Stimulated activated CD4-positive, alpha-beta T cell treated with anti-CD3 and anti-CD28 coated beads, Interleukin-12 subunit alpha, Interleukin-12 subunit beta, amount 100 ng/mL, for 48 hours (primary cell): ENCODE measurements at places on chromosomes 7 and 10.

GRCh38 chr10:31346953-31347352, 27.9 kb downstream of the ZEB1 start:
- no peak for DNase-seq

DNA sequence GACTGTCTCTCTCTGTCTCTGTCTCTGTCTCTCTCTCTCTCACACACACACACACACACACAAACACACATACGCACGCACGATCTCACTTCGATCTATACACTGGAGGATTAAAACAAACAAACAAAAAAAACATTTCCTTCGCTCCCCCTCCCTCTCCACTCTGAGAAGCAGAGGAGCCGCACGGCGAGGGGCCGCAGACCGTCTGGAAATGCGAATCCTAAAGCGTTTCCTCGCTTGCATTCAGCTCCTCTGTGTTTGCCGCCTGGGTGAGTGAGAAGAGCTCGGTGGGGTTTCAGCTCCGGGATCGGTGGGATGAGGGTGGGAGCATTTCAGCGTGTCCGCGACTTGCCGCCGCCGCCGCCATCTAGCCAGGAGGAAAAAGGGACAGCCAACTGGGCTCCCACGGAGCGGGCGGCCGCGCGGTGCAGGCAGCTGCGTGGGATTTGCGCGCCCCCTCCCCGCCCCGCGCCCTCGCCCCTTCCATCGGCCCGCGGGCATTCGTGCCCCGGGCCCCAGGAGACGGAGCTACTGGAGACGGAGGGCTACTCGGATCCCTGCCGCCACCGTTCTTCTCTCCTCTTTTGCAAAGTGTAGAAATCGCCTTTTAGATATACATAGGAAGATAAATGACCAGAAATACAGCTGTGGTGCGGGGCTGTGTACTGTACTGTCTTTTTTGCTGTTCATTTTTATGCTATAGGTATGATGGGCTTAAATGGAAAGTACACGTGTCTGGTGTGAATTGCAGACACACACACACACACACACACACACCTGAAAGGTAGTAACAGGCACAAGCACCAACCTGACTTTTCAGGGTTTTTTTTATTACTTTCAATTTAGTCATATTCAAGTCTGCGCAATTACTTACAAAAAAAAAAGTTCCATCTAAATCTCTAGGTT, 581 bp downstream of the PTPRZ1 start:
- no peak for DNase-seq

- DNase-seq = no peak
These were observed 72.5 kb upstream of the ANKRD1 start for GRCh38 chr10:90993340-90993739.

- DNase-seq = no peak
These were observed 59.0 kb downstream of the EGFR start for GRCh38 chr7:55077561-55078410.

DNA sequence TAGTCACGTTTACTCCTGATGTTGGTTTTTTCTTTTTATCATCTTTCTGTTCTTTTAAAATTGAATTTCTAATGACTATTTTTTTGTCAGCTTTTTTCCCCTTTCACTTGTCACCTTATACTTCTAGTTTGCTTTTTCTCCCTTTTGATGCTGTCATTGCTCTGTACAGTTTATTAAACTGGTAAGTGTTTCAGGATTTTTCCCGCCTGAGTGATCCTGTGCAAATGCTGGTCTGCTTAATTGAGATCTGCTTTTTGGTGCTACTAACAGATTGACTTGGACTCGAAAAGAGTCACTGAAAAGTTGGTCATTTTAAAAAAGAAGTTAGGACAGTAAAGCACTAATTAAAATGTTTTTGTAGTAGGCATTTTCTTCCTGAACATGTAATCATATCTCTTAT, 95.2 kb downstream of the PHTF2 start:
- DNase-seq = no peak

DNA sequence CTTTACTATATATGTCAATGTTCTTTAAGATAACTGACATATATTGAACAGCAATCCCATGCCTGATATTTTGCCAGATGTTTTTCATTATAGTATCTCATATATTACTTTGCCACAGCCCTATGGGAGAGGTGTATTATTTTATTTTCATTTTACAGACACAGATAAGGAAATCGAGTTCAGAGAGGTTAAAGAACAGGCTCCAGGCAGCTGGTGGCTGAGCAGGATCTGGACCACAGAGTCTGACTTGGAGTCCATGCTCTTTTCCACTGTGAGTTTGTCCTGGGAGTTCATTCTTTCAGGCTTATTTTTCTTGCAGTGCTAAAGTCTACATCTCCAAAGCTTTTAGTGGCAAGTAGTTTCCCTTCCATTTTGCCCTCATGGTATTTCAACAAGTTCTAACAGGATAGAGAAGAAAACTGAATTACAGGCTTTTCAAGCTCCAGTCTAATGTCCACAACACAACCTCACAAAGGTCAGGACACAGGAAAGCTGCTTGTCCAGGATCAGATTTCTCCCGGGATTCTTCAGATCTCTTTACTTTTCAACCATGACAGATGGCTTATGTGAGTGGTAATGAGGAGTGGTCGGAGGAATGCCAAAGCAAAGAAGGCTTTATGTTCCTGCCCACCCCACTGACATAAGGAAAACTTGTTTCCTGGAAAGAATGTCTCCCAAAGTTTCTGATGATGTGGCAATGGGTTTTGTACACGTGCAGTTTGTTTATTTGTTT, 13.1 kb upstream of the SLC35B4 start:
- no peak for DNase-seq

DNA sequence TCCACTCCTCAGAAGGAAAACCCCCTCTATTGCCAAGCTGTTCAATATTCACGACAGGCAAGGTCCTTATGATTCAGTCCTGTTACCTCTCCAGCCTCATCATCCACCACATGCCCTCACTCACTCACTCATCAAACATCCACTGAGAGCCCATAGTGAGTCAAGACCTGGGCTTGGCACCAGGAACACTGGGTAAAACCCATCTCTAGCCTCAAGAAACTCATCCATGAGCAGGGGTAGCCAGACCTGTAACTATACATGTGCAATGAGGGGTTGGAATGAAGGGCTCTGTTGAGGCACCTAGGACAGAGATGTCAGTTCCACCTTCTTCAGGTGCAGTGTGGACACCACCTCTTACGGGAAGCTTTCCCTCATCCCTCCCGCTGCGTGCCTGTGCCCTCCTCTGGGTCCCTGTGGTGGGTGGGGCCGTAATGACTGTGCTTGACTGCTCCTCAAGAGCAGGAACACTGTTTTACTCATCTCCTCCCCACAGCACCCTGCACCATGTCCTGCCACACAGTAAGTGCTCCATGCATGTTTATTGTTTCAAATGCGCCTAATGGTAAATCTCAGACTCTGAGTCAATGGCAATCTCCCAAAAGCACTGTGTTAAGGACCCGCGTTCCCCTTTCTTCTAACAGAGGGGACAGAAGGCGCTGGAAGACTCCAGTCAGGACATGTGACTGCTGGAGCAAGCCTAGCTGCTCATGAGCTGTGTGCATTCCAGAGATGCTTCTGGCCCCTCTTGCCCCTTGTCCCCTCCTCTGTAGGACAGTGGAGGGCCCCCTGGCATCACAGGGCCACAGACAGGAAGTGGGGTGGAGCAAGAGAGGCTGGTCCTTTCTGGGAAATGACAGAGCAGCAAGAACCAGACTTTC, 95.4 kb downstream of the HIPK2 start:
- peak; percentile 38 for DNase-seq

GRCh38 chr10:127343821-127344220, 147.4 kb upstream of the INSYN2A start:
- DNase-seq = no peak

DNA sequence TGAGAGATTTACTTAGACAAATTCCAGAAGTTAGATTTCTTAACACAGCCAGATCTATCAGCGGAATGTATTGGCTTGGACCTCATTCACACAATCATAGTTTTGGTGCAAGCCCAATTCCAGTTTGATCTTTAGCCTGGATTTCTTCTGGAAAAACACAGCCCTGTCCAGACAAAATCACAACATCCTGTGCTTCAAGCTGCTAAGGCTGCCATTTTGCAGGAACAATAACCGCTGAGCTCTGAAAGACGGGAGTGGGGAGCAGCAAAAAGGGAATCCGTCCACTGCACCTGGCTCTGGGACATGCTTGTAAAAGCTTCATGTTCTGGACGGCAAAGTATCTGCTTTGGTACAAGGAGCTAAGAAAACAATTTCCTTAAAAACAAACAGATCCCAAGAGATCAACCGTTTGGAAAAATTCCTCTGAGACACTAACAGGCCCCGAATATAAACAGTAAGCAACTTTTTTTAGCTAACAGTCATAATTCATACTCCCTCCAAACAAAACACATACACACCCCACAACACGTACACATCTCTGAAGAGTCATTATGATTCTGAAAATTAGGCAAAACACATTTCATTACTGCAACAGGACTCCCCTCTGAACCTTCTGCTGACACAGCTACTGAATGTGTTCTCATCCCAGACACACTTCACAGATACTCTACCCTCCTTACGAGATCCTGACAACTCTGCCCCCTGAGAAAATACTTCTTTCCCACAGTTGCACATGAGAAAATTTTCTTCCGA, 32.4 kb downstream of the ITIH5 start:
- DNase-seq = no peak

DNA sequence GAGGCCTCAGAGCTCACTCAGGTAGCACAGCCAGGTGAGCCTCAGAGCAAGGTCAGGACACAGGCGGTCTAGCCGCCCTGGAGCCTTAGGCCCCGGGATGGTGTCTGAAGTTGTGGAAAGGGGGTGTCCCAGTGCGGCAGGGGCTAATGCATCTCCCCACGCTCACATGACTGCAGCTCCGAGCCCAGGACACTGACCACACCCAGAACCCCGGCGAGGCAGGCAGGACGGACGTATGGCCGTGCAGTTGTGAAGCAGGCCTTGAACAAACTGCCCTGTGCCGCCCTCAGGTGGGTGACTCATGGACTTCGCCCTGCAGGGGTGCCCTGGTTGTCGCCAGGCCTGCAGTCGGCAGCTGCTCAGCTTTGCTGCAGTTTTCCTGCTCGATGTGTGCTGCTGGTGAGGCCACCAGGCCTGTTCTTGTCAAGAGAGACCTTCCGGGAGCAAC, 5.0 kb upstream of the PRKAR1B start:
- no peak for DNase-seq

- no peak for DNase-seq
These were observed 368.4 kb upstream of the PODXL start for GRCh38 chr7:131924857-131925256.

GRCh38 chr7:137096607-137097006, 228.2 kb downstream of the CHRM2 start:
- DNase-seq = no peak

- peak; percentile 2 for DNase-seq
These were observed 212.7 kb upstream of the ZNF804B start for GRCh38 chr7:88546808-88547207.

GRCh38 chr10:3861795-3862194, 76.8 kb upstream of the KLF6 start:
- no peak for DNase-seq

DNA sequence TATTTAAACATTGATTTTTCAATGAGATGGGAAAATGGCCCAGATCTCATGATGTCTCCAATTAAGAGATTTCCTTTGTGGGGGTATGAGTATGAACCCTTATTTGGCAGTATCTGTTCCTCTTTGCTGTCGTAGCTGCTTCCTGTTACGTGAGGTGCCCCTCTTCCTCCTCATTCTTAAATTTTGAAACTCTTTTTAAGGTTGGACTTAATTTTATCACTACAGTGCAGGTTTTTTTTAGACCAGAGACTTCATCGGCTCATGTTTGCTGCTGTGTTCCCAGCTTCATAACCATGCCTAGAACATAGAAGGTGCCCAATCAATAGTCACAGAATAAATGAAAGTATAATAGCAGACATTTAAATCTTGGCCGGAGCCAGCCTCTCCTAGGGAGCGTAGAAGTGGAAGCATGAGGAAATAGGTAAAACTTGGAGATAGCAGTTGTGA, 2.4 kb downstream of the MIOS start:
- DNase-seq = no peak

- DNase-seq = no peak
These were observed 4.9 kb downstream of the SMARCD3 start for GRCh38 chr7:151243408-151244195.

DNA sequence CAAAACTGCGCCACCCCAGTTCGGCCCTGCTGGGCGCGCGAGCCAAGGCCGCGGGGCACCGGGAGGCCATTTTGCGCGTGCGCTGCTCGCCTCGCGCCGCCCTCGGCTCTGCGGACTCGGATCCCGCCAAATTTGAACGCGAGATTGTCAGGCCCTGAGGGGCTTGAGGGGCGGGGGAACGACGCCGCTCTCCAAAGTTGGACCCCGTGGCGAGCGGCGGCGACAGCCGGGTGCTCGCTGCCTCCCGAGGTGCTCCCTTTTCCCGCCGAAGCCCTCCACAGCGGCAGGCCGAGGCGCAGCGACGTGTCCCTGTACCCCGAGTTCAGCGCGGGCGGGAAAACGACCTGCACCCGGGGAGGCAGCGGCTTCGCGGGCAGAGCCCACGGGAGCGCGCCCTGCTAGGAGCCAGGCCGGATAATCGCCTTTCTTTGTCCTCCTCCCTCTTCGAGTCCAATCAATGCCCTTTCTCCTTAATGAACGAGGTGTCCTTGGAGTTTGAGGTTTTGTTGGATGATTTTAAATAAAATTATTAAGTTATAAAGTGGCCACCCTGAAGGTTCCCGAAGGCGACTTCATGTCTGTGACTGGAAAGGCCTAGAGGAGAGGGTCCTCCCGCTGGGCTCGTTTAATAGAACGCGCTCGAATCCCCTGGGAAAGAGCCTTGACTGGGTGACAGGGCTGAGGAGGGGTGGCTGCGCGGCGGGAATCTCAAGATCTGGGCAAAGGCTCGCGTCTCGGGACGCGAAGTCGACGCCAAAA, 10.7 kb upstream of the SPAG6 start:
- DNase-seq = no peak

- no peak for DNase-seq
These were observed 116.0 kb upstream of the FZD8 start for GRCh38 chr10:35758076-35758475.

GRCh38 chr10:74822521-74823089, 3.8 kb upstream of the KAT6B start:
- no peak for DNase-seq

- no peak for DNase-seq
These were observed 14.0 kb downstream of the GATAD1 start for GRCh38 chr7:92461027-92462003.

- no peak for DNase-seq
These were observed 5.2 kb downstream of the GOT1 start for GRCh38 chr10:99425204-99425603.
